ENCODE measurements at places on chromosomes 3 and 15.

DNA sequence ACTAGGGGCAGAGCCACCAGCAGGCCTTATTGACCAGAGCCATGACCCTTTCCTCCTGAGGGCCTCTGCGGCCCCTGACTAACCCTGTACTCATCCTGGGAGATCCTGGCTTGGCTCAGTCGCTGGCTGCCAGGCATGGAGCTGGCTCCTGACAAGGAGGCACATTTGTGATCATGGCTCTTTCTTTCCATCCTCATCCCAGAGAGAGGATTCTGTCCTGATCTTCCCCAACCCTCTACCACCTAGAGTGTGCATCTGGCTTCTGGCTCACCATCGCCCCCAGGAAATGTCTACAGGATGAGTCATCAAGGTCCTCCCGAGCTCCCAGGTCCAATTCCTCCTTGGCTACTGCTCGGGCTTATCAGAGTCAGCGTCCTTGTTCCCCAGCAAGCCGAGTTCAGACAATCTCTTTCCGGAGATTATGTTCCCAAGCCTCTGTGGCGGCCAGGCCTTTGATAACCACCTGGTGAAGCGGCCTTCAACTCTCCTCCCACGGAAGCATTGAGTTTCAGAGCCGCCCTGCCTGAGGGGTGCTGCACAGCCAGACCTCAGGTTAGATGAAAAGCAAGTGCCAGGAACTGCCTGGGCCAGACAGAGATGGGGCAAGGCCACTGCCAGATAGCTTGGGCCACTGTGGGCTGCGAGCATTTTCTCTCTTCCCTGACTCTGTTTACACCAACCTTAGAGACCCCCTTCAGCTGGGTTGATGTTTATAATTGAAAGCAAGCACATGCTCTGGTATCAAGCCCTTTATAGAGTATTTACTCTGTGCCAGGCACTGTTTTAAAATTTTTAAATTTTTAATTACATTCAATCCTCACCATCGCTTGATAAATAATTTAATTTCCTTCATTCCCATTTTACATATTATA, 44.3 kb upstream of the MRPS22 start:
- DNase-seq, result no peak

GRCh38 chr3:98711426-98711825, 51.7 kb upstream of the ST3GAL6 start:
- DNase-seq, result no peak

DNA sequence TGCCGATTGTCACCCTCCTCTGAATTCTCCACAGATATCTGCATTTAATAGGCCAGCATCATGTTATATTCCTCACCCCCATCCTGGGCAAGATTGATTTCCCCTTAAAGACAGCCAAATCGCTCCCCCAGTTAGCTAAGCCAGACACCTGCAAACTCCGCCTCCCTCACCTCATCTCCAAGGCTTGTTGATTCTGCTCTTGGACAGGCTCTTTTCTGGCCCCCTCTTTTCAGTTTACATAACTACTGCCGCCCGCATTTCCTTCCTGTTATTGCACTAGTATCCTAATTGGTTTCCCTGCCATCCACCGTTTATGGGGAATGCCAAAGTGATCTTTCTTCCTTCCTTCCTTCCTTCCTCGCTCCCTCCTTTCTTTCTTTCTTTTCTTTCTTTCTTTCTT, 214.7 kb upstream of the MRPL3 start:
- no peak for DNase-seq

- DNase-seq, result no peak
Observed at GRCh38 chr15:24269166-24269571, 406.4 kb upstream of the NPAP1 start.

DNA sequence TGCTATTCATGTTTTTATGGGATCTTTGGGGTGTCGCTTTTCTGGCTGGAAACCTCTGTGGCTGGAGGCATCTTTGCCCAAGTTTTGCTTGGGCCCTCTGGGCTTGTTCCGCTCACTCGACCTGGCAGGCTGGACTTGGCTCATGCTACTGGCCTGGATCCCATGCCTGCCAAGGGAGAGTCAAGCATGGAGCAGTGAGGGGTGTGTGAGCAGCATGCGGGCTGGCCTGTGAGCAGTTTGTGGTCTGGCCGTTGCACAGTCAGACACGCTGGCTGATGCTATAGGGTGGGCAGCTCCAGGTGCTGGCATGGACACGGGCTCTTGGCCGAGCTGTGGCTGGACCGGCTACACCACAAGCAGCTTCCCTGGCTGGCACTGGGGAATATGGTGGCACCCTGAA, 491.1 kb downstream of the AGBL1 start:
- no peak for DNase-seq

GRCh38 chr3:195151866-195152541, 119.0 kb downstream of the XXYLT1 start:
- no peak for DNase-seq

GRCh38 chr3:65144791-65145351, 457.1 kb upstream of the ADAMTS9 start:
- no peak for DNase-seq

DNA sequence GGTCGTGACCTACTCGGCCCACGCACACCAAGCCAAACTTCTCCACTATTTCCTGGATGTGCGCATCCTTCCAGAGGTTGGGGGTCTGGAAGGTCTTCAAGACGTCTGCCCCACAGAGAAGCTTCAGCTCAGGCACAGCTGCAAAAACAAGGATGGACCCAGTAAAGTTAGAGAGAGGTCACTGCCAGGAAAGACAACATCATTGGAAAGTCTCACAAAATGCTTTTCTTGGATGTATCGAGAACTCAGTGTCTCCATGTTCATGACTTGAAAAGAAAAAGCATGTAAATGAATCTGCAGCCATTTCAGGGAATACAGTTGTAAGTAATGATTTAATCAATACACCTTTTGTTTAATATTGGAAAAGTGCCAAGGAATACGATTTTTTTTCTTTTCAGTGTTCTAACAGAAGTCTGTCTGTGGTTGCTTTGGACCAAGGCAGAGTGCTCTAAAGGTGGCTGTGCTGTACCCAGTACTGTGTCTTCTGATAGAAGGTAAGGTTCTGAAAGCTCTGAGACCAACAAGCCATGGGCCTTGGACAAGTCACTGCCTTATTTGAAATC, 21.8 kb upstream of the RBP1 start:
- no peak for DNase-seq

DNA sequence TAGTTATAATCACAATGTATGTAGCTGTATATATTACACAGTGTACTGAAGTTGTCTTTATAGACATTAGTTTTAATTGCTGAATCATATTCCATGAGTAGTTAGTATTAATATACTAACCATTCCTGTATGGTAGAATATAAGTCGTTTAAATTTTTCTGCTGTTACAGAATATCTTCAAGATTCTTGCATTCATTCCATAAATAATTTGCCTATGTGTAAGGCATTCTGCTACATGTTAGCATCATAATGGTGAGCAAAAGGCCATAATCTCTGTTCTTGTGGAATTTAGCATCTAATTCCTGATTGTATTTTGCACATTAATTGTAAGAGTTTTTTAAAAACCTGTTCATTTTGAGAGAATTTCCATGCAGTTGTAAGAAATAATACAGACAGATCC, 14.1 kb downstream of the GYG1 start:
- DNase-seq, result no peak

- no peak for DNase-seq
Observed at GRCh38 chr15:100018191-100018590, 285.0 kb upstream of the LYSMD4 start.
